ENCODE measurements at places on chromosomes 16 and 17. TPM values are rescaled to one million over a fixed set of nuclear protein-coding genes. Genes with fewer than 3 reads are reported as not detected.

DNA sequence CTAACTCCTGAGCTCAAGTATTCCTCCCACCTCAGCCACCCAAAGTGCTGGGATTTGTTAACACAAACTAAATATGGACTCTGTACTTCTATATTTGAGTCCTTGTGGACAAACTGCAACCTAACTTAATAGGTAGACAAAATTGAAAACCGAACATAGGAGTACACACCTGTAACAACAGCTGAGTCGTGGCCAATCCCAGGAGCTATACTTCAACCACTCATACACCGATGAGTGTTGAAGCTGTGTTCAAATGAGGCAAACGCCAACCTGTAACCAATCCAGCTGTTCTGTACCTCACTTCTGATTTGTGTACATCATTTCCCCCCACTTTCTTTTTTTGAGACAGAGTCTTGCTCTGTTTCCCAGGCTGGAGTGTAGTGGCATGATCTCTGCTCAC is 471.5 kb upstream of the C16orf82 start:
- DNase-seq, result no peak

- peak; percentile 18 for DNase-seq
Measured at GRCh38 chr17:74181341-74181740, 22.1 kb upstream of the RPL38 start.

DNA sequence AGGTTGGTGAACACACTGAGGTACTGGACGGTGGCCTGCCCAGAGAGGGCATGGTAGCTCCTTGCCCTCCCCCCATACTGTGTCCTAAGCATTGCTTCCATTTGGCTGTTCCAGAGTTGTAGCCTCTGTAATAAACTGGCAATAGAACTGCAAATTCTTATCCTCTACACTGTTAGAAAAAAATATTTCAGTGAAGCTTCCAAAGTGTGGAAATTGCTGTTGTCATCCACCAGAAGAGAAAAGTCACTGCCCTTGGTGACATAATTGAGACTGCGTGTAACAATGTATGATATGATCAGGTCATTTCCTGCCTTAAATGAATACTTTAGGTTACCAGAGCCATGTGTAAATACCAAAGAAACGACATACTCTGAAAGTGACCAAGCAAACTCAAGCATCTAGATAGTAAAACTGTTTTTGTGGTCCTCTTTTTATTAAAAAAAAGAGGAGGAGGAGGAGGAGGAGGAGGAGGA is 65.9 kb downstream of the CEP95 start:
- DNase-seq, result no peak

DNA sequence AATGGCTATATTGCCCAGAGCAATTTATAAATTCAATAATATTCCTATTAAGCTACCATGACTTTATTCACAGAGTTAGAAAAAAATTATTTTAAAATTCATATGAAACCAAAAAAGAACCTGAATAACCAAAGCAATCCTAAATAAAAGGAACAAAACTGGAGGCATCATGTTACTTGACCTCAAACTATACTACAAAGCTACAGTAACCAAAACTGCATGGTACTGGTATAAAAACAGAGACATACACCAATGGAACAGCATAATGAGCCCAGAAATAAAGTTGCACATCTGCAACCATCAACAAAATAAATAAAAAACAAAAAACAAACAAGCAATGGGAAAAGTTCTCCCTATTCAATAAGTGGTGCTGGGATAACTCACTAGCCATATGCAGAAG is 203.2 kb downstream of the RGS9 start:
- DNase-seq, result no peak

- peak; percentile 40 for DNase-seq
Measured at GRCh38 chr16:15502041-15502725, 67.8 kb downstream of the BMERB1 start.

DNA sequence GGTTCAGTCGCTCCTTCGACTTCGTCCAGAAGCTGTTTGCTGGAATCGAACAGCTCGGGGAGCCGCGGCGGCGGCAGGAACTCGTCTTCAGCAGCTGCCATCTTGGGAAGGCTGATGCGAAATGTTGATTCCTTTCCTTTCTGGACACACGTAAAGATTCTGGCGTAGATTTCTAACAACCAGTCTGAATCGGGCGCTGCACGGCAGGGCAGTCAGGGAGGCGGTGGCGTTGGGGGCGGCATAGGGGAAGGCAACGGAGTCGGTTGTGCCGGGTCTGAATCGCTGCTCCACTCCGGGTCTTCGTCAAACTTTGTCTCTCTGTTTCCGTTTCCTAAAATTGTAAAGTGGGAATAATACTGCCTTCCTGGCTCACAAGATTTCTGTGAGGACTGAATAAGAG is 30.3 kb downstream of the TEX14 start:
- DNase-seq, result no peak

GRCh38 chr17:15403276-15403939 is 62.0 kb upstream of the TEKT3 start:
- DNase-seq, result no peak

DNA sequence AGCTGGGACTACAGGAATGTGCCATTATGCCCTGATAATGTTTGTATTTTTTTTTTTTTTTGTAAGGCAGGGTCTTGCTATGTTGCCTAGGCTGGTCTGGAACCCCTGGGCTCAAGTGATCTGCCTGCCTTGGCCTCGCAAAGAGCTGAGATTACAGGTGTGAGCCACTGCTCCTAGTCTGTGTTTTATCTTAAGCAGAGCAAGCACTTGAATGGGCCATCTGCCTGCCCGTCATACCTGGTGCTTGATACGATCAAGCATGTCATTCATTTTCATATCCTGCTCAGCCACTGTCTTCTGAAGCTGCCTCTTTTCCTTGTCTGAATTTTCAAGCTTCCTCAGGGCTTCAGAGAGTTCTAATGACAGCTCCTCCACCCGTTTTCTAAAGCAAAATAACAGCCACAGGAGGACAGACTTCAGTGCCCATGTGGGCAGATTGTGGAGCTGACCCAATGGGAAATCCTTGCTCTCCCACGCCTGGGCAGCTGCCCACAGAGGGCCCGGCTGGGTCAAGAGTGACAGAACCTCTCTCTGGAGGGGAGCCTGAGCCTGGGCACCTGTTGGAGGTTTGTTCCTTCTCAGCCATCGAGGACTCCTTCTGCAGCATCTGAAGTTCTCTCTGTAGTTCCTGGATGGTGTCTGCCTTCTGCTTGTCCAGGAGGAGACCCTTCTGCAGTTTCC is 36.5 kb downstream of the DHX38 start:
- no peak for DNase-seq

DNA sequence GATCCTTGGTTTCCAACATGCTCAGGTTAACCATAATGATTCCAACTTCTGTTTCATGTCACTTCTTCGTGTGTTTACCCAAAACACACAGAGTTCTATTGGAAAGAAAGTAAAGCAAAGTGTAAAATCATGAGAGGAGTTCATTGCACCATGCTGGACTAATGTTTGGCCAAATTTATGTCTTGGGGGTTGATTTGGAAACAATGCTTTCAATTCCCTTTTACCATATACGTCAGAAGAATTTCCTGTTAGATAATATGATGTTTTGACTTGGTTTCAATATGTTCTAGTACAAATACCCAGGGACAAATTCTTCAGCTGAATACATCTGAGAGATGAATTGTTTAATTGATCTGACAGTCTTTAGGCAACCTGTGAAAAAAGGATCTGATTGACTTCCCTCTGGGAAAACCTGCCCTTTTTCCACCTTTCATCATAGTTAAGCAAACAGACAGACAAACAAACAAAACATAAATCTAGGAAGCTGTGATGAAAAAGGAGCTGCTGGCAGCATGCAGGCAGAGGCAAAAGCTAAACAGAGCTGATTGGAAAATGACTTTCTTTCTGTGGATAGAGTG is 26.0 kb upstream of the MPHOSPH6 start:
- DNase-seq, result no peak

GRCh38 chr17:65455972-65456343 is 105.5 kb downstream of the AXIN2 start:
- DNase-seq, result peak; percentile 67

GRCh38 chr16:26645614-26646013 is 421.1 kb upstream of the C16orf82 start:
- peak; percentile 76 for DNase-seq

DNA sequence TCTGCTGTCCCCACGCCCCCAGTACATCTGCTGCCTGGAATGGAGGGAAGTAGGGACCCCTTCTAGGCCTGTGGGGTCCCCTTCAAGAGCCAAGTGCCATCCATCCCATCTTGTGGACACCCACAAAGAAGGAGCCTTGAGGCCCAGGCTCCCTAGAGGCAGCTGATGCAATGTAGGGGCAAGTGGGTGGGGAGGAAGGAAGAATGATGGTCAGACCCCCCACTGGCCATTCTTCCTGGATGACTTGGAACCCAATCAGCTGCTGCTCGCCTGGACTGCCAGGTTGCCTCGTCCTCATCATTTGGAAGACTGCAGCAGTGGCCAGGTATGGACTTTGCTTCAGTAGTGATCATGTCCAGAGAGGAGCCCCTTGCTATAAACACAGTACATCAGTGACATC is 48.9 kb downstream of the SMPD3 start:
- no peak for DNase-seq

- no peak for DNase-seq
Measured at GRCh38 chr17:15397620-15398019, 56.2 kb upstream of the TEKT3 start.

GRCh38 chr17:733743-734142 is 1.3 kb downstream of the TLCD3A start:
- DNase-seq, result no peak

GRCh38 chr17:27568811-27569210 is 62.2 kb upstream of the LGALS9 start:
- DNase-seq, result no peak

DNA sequence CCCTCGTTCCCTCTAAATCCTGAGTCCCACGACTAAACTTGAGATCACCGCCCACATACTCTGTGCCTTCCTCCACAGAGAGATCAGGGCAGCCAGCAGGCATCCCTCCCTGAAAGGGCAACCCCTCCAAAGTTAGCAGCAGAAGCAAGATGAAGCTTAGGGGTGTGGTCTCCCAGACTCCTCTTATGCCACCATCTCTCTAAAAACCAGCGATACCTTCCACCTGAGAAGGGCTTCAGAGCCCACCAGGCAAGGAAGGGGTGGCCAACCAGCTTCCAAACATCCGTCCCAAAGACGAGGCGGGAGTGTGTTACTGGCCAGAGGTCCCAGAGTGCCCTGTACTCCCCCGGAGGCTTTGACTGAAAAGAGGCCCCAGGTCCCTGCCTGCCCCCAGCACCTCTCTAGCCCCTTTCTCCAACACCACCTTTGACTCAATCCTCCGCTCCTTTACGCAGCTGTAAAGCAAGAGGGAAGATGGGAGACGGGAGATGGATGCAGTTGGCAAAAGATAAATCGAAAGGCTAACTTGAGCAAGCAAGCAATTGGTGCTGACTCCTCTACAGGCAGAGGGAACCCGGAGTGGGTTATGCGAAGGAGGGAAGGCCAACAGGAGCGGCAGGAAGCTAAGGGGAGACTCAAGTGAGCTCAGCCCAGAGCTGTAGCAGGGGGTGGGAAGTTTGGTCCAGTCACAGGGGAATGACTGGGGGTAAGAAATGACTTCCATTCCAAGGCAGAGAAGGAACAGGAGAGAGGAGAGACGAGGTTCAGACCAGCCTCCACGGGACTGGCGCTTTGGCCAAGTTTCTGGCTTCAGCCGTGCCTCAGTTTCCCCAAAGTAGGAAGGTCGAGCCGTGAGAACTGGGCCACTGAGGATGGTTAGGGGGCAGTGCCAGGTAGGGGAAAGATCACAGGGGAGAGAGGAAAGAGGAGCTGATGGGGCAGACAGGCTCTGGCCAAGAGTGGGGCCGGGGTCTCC is 1.0 kb downstream of the ST3GAL2 start:
- DNase-seq, result peak; percentile 51

GRCh38 chr16:28312327-28312726 is 20.0 kb downstream of the SBK1 start:
- DNase-seq, result no peak

Gene SYCE1L
- 7.8 TPM for total RNA-seq

Gene TNK1
- 8.9 TPM for total RNA-seq

Gene TMC6
- 82.2 TPM for total RNA-seq

Gene NOTUM
- total RNA-seq, result 2.0 TPM

Gene AKAP1
- total RNA-seq, result 67.8 TPM

Gene COG4
- 98.2 TPM for total RNA-seq

Gene TOX3
- 14.1 TPM for total RNA-seq

Gene CAPNS2
- total RNA-seq, result not detected

Gene TBC1D3
- total RNA-seq, result not detected

Gene FBXL19
- 78.3 TPM for total RNA-seq

Gene CCL22
- total RNA-seq, result not detected

Gene PIGL
- total RNA-seq, result 53.8 TPM

Gene ACSM2A
- not detected for total RNA-seq
